Activated T-cell treated with anti-CD3 and anti-CD28 coated beads for 4 hours (primary cell): ENCODE measurements at places on chromosomes 7 and 10.

- DNase-seq = no peak
Observed at GRCh38 chr10:57657164-57657765, 610.4 kb downstream of the IPMK start.

DNA sequence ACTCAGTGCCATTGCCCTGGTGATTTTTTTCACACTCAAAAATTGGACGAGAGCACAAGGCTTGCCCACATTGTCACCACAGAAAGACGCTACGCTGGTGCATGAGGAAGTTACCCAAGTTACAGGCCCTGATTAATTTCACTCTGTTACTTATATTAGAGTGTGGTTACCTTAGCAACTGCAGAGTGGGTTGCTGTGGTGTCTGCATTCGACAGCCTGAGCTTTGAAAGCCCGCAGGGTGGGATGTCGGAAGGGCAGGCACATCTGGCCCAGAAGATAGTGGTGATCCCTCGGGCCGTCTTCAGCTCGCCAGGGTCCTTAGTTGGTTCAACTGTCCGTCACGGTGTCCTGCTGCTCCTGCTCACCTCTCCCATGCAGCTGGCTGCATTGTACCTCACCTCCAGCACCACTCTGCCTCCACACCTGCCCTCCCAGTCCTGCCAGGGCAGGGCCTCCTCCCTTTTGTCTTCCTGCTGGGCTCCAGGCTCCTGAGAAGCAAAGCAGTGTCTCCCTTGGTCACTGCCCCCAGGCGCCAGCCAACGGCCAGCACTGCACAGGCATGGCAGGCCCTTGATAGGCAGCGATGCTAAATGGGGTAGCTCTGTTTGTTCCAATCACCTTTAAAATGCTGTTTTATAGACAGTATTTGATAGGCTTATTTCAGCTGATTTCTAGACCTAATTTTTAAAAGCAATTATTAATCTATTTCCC lies 167.2 kb downstream of the EBF3 start:
- DNase-seq = no peak

- DNase-seq = no peak
Observed at GRCh38 chr10:78570633-78571235, 498.0 kb upstream of the ZMIZ1 start.

GRCh38 chr10:10892290-10892875 lies 125.3 kb upstream of the CELF2 start:
- DNase-seq = no peak

DNA sequence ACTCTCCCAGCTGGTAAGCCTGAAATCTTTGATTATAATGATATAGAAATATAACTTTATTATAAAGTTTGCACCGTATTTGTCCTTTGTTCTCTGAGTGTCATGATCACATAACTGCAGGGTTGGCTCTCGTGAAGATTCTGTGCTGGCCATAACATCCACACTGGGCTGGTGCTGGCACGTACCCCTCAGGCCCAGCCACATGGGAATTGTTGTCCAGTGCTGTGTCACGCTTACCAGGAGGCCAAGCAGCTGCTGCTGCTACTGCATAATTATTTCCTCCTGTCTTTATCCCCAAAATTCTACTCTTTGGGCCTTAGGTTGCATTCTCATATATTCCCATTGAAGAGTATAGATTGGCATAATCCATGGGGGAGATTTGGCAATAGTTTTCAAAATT lies 20.8 kb upstream of the UCN3 start:
- no peak for DNase-seq

DNA sequence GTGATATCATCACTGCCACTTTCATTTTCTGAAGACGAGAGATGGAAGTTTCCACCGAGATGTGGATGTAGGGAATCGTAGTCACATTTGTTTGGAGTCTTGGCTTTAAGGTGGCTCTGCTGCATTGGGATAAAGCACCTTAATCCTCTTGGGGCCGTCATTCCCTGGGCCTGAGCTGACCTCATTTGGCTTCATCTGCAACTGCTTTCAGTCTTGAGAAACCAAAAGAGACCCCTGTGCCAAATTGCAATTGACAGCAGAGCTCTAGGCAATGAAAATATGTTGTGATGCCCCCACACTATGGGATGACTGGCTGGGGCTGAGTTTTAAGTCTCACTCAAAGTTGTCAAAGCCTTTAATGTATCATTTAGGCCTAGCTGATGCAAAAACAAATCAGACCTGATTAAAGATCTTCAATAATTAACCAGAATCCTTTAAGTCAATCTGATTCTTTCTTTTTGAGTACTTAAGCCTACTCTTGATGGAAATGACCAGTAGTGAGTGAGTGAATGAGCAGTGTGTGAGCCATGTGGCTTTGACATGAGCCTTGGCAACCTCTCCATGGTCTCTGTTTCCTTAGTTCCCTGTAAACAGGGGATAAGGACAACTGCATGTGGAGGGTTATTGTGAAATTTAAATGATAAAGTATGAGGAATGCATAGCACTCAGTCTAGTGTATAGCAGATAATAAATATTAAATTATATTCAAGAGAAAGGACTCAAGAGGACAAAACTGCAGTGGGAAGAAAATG lies 155.0 kb downstream of the BMPER start:
- no peak for DNase-seq

DNA sequence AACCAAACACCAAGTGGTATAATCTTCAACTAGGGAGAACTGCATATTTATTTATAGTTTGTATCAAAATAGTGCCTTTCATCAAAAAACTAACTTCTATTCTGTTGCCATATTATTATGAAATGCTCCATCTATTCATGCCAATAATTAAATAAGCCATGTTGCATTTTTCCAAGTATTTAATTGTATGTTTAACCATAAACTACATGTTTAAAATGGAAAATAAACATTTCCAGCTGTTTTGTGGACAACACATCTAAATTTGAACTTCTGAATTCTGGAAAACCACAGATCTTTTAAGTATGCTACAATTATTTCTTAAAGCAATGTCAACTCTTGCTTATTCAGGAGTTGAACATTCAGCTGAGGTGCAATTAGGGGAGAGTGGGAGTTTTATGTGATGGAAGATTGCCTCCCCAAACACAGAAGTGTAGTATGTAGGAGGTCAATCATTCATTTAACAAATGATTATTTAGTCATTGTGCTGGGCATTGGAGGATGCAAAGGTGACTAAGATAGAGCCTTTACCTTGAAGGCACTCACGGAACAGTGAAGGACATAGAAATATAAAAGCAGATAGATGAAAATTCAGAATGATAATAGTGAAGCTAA lies 80.7 kb upstream of the PPP1R3C start:
- DNase-seq = no peak

GRCh38 chr7:123028339-123028738 lies 32.8 kb upstream of the TAS2R16 start:
- DNase-seq = no peak
